Activated CD4-positive, CD25-positive, alpha-beta regulatory T cell treated with anti-CD3 and anti-CD28 coated beads, Interleukin-2, amount 50 U/mL, for 16 hours (primary cell): ENCODE measurements at places on chromosomes 5 and 9.

DNA sequence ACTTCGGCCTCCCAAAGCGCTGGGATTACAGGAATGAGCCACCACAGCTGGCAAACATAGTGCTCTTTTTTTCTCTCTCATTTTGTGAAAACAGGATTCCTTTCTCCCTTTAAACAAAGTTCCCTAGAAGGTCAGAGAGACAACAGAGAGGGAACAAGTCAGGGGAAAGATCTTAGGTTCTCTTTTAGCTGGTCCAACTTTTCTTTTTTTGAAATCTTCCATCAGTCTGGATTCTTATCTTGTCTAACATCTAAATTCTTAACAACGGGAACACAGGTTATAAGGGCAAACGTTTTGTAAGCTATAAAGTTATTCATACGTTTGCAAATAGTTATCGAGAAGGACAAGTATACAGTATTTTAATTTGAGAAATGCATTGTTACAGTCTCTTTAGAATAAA is 224.1 kb upstream of the TBCA start:
- no peak for DNase-seq

DNA sequence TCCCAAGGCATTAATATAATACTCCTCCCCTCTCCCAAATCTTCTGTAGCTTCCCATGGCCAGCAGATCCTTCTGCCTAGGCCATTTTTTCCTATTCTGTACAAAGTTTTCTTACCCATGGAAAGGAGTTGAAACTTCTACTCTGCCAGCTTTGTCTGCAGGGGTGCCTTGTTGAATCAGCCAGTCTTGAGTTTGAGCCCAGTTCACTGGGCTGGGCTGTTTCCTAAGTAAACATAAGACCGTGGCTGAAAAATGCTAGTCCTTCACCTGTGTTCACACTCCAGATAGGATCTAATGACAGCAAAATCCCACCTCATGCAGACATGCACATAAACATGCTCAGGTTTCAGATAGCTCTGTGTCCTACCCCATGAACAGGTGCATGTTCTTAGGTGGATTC is 10.4 kb downstream of the TEX48 start:
- DNase-seq: no peak

- DNase-seq: no peak
Measured at GRCh38 chr9:6498982-6499381, 86.0 kb downstream of the UHRF2 start.

DNA sequence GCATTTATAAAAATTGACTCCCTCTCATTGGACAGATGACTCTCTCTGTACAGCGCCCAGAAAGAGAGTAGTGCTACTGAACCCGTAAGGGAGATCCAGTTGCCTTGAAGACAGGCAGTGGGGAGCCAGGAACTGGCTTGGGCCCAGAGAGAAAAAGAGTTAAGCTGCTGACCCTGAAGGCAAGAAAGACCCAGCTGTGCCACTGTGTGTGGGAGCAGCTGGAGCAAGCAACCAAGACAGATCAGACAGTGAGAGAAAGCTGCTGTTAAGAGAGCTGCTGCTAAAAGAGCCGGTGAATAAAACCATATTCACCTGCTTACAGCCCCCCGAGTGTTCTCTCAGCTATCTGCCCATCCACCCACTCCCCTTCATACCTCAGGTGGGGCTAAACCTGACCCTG is 149.7 kb upstream of the ADAMTS16 start:
- no peak for DNase-seq

DNA sequence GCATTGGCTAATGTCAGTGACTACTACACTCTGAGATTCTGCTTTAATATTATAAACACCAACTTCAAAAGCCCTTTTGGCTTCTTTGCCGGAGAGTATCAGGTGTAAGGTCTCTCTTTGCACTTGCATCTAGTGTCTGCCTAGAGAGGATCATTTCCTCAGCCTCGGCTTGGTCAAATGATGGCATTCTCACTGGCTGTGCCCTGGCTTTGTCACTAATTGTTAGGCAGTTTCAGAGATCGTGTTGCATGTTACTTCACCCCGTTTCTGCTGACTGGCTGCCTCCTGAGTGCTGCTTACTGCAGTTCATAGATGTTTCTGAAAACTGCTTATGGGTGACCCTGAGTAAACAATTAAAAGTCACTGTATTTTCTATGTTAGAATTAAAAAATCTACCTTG is 48.8 kb downstream of the SLC1A3 start:
- no peak for DNase-seq

- no peak for DNase-seq
Measured at GRCh38 chr9:83992901-83993300, 12.3 kb downstream of the RMI1 start.

DNA sequence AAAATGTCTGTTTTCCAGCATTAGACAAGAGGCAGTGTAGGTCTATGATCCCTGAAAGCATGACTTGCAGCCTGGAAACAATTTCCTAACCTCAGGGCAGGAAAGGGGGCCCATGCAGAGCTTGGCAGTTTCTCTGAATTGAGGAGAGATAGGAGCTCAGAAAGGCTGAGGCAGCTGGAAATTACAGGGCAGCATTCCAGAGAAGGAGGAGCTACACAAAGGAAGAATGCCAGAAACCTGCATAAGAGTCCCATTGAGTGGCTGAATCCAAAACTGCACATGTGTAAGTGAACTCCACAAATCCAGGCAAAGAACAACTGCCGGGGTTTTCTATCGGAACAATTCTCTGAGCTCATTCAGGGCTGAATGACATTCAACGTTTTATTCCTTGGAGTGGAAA is 346.8 kb downstream of the PIK3R1 start:
- no peak for DNase-seq

DNA sequence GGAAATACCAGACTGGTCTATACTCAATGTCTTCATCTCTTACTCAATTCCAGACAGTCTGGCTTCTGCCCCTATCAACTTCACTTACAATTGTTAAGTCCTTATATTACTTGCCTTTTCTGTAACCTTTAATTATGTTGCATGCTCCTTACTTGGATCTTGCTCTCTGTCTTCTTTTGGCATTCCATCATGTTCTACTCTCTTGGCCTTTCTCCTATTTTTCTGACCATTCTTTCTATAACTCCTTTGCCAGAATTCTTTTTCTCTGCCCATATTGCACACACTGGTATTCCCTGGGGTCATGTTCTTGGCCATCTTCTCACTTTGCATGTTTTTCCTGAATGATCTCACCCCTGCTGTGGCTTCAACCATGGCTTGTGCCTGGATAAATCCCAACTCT is 209.8 kb upstream of the ZNF462 start:
- no peak for DNase-seq

DNA sequence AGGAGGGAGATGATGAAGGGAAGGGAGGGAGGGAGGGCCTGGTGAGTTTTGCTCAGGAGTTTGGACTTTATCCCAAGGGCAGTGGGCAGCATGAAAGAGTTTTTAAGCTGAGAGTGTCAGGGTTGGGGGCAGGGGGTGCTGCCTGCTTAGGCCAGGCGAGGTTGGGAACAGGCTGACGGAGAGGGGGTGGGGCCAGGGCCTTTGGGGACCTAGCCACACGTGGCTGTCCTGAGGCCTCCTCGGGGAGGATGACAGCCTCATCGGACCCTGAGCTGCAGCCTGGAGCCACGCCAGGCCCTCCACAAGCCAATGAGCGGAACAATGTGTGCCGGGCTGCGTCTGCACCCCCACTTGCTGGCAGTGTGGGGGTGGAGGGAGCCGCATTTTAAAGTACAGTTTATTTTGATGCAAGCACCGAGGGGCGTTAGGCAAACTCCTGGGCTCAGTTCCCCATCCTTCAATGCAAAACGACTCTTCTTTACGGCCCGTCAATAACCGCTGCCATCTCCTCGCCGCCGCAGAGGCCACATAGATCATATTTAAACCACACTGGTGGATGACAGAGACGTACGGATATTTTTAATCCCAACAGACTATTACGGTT is 5.3 kb upstream of the RXRA start:
- DNase-seq: no peak

- DNase-seq: no peak
Measured at GRCh38 chr9:115416299-115416698, 298.3 kb upstream of the TNC start.

- no peak for DNase-seq
Measured at GRCh38 chr5:1973391-1974013, 90.8 kb upstream of the IRX4 start.

DNA sequence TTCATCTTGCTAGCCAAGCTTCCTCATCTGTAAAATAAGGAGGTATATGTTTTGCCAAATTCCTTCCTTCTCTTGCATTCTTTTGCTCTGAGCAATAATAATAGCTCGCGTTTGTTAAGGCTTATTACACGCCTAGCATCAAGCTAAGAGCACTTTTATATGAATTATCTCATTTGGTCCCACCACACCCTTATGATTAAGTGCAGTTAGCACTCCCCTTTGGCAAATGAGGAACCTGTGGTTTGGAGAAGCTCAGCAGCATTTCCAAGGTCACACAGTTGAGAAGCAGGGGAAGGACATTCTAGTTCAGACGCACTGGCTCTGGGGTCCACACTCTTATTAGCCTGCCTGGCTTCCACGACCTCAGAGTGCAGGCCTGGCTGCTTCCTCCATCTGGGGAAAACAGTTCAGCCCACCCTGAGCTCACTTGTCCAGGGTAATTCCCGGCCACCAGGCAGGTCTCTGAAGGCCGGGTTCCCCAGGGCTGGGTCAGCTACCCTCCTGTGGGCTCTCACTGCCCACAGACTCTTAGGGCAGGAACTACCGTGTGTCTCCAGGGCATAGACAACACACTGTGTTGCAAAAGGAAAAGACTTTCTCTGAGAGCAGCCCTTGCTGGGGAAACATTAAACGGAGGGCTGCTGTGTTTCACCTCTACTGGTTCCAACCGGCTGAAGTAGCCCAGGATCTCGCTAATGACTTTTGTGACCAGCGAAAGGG is 9.9 kb upstream of the FBP1 start:
- DNase-seq: no peak

- no peak for DNase-seq
Measured at GRCh38 chr9:70105147-70105546, 61.5 kb downstream of the MAMDC2 start.

DNA sequence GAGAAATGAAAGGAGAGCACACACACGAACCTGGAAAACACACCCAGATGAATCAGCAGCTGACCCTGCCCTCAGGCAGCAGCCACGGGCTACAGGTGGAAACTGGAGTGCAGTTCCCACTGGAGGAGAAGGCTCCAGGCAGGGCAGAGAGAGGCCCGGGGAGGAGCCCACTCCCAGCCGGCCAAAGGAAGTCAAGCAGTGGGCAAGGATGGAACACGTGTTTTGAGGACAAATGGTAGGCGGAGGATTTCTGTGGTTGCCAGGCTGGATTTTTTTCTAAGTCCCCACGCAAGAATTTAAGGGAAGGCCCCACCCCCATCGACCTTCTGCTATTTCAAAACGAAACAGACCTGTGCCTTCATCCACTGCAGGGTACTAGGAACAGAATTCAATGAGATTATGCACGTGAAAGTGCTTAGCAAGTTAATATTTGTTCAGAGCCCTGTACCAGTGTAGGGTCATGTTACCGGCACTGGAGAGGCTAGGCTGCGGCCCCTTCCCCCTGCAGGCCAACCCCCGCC is 6.8 kb downstream of the EPB41L4B start:
- DNase-seq: no peak

DNA sequence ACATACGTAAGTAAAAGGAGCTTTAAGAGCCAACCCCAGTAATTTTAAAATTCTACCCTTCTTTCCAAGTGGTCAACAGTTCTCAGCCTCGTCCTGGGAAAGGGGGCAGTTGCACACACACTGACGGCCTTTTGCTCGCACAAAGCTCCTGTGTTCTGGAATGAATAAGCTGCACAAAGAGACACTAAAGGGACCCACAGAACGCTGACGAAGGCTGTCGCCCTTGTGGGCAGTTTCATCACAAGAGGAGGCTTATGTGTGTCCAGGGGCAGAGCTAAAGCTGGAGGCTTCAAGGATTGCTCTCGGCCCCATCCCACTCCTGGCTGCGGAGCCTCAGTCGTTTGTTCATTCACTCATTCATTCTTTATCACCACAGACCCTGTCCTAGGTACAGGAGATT is 67.0 kb upstream of the NEK6 start:
- no peak for DNase-seq
